Cortex of kidney (tissue), 1 donor: ENCODE measurements at places on chromosomes 1 and 21.

- DNase-seq: no peak
Observed at GRCh38 chr1:183180634-183181056, 5.4 kb upstream of the LAMC2 start.

GRCh38 chr1:214425716-214426425 is 125.5 kb downstream of the PTPN14 start:
- DNase-seq: no peak

DNA sequence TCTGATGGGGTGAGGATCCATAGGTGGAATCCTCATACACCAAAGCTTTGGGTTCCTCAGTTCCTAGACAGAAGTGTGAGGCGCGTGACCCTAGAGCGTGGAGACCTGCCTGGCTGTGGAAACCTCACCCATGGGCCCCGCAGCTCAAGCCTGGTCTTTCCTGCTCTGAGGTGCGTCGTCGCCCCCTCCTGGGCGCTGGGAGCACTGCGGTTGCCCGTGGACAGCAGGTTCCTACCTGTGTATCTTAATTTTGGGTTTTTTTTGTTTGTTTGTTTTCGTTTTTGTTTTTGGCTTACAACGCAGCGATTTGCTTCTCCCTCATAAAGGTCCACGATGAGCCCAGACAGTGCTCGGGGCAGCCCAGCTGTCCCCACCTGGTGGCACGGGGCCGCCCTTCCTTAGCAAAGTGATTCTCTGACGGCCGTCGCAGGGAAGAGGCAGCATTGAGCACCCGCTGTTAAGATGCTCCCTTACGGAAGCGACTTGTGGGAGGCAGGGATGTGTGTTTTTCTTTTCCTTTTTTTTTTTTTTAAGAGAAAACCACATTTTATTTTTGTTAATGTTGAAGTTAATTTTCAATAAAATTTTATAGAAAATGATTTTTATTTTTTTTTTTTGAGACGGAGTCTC is 36.5 kb upstream of the TRAPPC10 start:
- no peak for DNase-seq

DNA sequence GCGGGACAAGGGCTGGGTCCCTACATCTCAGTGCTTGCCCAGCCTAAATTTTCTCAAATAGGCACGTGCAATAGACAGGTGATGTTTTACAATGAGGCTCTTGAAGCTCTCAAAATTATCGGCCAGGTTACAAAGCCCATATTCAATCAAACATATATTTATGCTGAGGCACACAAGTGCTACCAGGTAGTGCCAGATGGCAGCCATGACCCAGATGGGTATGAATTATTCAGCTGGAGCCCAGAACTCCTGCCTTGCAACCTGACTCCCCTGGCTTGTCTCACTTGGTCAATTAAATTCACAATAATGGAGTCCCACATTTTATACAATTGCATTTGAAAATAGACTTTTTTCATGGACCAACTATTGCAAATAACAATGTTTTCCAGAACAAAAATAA is 12.3 kb upstream of the ADAM30 start:
- DNase-seq: no peak

- DNase-seq: no peak
Observed at GRCh38 chr1:151327223-151327902, at the start of gene PI4KB. PI4KB (minus strand) TSS chr1:151327416; CDS start chr1:151316481, 10,935 bp downstream.

DNA sequence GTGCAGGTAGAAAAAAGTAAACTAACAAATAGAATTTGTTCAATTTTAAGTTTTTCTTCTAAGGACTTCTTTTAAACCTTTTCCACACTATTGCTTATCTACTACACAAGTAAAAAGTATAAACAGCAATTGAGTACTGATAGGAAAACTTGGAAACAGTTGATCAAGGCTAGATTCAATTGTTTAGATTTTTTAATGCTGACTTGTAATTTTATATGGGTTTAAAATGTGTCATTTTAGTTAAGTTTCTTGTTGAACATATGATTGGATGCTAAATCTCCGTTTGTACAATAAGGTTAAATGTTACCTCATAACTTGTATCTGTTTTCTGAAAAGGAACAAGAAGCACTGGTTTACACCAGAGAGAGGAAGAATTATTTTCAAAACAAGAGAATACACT is 5.5 kb downstream of the SASS6 start:
- DNase-seq: no peak

GRCh38 chr1:151920149-151920548 is 10.8 kb upstream of the THEM4 start:
- DNase-seq: no peak

DNA sequence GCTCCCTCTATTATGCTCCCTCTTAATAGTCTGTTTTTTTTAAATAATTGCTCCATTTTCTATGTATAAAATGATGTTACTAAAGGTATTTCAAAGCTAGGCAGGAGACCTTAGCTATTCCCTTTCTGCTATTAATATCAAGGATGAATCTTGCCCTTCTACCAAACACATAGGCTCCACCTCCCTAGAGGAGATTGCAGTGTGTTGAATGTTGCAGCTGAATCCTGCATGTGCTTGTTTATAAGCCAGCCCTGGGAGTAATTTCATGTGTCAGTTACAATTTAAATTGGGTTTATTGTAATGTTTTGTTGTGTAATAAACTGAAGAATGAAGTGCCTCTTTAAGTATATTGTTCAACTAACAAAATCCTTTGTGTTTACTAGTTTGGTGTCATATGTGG is 66.0 kb downstream of the TMEM200B start:
- no peak for DNase-seq

GRCh38 chr21:28936036-28936435 is 56.6 kb downstream of the LTN1 start:
- DNase-seq: no peak

- DNase-seq: no peak
Observed at GRCh38 chr1:153698020-153698922, 19.8 kb downstream of the NPR1 start.

GRCh38 chr1:207336559-207337467 is 15.3 kb downstream of the CD55 start:
- no peak for DNase-seq

- no peak for DNase-seq
Observed at GRCh38 chr1:235203428-235203827, 42.4 kb upstream of the RBM34 start.

GRCh38 chr1:46301808-46302640 is 1.4 kb downstream of the LRRC41 start:
- DNase-seq: no peak

GRCh38 chr1:22139066-22139594 is 3.8 kb downstream of the WNT4 start:
- no peak for DNase-seq

DNA sequence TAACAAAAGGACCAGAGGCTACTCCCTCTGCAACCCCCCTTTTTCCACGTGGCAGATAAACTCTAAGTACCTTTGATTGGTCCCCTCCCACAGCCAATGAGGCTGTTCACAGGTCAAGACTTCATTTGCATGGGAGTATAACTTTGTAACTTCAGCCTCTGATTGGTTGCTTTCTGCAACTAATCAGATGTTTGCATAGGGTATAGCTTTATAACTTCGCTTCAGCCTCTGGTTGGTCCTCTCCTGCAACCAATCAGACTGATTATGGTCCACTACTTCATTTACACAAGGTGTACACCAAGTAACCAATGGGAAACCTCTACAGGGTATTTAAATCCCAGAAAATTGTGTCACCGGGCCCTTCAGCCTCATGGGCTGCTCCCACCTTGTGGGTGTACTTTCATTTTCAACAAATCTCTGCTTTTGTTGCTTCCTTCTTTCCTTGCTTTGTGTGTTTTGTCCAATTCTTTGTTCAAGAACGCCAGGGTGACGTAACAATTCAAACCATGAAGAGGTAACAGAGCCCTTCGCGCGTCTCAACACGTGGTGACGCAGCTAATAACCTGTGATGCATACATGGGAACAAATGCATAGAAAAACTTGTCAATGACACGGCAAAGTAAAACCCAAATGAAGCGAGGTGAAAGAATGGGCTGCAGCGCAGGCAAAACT is 47.2 kb downstream of the VPS26C start:
- DNase-seq: no peak

DNA sequence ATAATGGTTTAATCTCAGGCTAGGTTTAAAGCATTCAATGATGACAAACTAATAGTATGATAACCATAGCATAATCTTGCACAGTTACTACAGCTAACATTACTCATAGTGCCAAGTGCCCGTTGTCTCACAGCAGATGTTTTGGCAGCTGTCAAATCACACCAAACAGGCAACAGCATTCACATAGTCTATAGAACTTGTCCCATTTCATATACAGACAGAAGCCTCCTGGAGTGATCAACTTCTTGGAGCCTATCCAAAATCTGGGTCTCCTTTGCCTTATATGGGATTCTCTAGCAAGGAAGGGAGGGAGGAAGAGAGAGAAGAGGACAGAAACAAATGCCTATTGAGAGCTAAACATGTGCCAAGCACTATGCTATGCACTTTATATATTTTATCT is 250.6 kb upstream of the ZP4 start:
- no peak for DNase-seq

DNA sequence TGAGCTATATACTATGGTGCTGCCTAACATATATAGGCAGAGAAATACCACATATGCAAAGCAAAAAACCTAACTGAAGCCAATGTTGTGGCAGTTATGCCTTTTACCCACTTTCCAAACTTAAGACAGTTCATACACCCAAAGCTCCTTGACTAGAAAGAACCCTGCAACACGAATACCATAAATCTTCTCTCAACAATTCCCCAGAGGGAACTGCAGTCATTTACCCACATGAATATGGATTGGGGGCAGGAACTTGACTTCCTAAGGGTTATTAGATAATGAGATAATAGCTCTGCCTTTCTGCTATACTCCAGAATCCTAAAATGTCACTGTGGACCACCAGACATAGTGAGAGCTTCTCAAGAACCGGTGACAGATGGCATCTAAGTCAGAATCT is 2.9 kb upstream of the ASPM start:
- DNase-seq: no peak

DNA sequence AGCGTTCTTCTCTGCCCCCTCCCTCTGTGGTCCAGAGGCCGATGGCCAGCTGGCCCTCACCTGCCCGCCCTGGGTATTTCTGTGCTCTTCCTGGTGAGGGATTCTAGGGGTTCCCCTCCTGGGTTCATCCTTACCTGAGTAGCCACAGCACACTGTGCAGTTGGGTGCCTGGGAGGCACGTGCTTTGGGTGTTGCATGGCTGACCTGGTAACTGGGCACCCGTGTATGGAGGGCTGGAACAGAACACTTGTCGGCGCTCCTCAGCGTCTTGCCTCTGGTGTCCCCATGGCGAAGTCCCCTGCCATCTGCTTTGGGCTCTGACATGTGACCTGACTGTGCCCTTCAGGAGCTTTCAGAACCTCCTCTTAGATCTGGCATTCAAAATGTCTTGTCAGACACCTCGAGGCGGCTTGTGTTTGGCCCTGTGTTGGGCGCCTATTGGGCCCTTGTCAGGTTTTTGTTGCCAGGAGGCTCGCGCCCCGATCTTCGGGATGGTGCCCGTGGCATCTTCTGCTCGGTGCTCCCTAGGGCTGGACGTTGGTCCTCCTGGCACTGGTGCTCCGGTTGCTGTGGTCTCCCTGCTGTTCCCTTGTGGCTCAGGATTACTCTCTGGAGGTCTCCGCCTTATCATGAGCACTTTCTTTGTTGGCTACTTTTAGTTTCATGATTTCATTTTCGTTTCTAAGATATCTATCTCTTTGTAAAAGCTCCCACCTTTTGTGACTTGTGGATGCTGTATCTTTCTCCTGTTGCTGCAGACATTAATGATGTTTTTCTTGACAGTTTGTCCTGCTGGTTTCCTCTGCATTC is 28.5 kb downstream of the SKI start:
- no peak for DNase-seq

DNA sequence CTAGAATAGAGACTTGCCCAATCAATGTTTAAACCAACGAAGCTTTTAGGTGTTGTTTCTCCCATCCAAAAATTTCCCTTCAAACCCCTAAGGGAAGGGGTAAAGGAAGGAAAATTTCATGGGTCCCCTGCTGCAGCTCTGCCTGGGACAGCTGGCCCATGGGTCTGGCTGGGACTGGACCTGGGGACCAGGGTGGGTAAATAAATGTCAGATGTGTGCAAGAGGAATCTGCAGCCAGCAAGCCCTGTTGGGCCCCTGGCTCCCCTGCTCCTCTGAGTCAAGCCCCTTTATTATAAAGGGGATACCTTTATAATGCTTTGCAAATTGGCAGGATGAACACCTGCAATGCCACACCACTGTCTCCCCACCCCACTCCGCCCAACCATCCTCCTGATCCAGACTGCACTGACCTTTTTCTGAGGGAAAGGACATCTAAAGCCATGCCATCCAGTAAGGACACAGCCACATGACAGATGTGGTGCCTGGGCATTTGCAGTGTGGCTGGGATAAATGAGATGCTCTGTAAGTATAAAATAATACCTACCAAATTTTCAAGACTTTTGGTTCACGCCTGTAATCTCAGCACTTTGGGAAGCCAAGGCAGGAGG is 1.9 kb upstream of the TMEM125 start:
- no peak for DNase-seq

DNA sequence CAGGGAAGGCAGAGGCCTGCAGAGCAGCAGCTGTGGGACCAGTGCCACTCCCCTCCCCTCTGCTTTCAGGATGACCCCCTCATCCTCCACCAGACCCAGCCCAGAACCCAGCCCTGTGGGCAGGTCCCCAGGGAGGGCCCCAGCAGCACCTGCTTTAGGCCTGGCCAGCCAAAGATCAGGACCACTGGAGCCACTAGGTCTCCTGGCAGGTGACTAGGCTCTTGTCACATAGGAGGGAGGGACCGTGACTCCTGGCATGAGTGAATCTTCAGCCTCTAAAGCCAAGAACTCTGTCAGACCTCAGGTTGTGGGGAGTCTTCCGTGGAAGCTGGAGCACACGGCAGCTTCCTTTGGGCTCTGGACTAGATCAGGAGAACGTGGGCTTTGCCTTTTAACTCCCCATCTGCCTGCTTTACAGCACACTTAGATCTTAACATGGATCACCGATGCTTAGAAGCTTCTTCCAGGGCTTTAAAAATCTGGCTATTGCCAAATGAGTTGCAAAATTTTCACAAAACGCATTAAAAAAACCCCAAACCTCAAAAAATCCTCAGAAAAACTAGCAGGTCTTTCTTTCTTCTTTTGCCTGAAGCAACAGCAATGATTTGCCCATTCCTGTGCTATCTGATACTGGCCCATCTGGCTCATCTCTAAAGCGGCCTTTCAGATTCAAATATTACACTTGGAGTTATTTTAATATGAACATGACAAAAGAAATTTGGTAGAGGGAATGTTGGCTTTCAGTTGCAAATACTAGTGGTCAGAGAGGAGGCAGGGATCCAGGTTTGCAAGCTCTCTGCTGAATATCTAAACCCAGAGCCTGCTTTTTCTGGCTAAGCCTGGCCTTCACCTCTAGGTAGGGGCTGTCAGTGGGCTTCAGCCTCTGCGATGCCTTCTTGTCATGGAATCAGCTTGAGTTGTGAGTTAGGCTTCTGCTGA is 235.2 kb downstream of the SDCCAG8 start:
- no peak for DNase-seq

DNA sequence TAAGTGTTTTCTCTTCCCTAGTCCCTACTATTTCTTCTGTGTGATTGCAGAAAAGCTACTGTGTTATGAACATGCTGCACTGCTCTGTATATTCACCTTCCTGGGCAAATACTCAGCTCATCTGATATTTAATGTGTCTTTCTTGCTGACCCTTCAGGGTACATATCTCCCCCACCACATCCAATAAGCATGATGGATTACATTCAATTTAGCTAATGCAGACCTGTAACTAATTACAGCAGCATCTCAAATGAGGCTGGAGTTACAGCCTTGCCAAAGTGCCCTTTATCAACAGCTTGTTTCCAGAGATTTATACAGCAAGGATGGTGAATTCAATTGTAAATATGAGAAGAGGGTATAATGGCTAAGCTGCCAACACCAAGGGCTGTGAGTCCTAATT is 144.0 kb downstream of the KCNH1 start:
- no peak for DNase-seq

- DNase-seq: no peak
Observed at GRCh38 chr1:108816049-108816893, 40.6 kb downstream of the AKNAD1 start.
